ENCODE measurements at places on chromosomes 3 and 15.
A peak's percentile ranks its signal among the peaks of the same experiment; 100 is the strongest.

- DNase-seq = peak; percentile 41
Observed at GRCh38 chr15:59247364-59247763, 40.7 kb downstream of the LDHAL6B start.

DNA sequence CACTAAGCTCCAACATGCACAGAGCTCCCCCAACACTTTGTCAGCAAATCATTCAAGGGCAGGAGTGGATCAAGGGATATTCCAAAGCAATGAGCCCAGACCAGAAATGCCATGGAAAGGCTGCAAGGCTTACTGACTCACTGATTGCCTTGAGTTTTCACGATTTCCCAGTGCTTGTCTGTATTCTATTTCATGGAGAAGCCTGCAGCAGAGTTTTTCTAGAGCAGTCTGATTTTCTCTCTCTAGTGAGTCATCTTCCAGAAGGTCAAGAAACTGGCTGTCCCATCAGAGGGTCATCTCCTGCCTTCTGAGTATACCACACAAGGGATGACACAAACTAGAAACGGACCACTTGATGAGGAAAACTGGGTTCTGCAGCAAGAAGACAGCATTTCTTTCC lies 16.5 kb downstream of the LMCD1 start:
- DNase-seq = no peak

GRCh38 chr3:34929036-34929435 lies 710.3 kb upstream of the ARPP21 start:
- no peak for DNase-seq

DNA sequence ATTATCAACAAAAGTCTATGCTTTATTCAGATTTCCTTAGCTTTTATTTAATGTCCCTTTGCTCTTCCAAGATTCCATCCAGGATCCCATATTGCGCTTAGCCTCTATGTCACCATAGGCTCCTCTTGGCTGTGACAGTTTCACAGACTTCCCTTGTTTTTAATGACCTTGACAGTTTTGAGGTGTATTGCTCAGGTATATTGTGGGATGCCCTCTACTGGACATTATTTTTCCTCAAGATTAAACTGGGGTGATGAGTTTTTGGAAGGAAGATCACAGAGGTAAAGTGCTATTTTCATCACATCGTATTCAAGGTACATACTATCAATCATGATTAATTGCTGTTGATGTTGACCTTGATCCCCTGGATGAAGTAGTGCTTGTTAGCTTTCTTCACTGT lies 99.1 kb upstream of the SMAD3 start:
- no peak for DNase-seq

DNA sequence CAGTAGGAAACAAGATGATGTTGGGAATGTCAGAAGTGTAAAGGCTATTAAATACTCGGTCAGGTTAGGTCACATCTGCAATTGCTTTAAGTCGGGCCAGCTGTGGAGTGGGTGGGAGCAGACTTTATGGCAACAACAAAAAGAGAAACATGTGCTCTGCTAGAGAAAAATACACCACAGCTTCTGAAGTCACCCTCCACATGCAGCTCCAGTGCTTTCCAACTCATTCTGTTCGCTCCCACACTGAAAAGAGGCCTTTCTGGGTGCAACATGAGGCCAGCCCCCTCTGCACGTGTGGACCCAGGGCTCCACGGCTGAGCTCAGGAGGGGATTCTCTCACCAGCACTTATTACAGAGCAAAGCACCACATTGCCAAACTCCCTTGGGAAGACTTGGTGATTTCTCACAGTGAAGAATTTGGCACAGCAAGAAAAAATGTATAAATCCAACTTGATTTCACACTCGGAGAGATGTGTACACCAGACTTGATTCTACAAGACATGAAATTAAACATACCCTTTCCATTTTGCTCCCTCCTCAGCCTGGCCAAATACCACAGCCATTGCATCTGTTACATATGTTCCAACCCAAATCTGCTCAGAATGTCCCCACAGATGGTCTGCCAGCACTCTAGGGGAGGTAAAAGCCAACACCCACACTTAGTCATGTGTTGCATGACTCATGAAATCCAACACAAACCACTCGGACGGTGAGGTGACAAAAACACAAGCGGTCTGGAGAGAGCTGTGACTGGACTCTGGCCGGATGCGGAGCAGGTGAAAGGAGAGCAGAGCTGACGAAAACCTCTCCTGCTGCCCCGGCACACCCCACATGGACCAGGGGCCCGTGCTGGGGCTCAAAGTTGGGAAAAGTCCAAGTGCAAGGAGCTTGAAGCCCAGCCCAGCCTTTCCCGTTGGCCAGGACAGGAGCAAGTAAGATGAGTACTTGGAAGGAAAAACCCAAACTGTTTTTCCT lies 74.6 kb downstream of the ITGB5 start:
- peak; percentile 88 for DNase-seq
